CD4-positive, CD25-positive, alpha-beta regulatory T cell (primary cell): ENCODE measurements at places on chromosomes 5 and 9. TPM values are rescaled to one million over a fixed set of nuclear protein-coding genes. Genes with fewer than 3 reads are reported as not detected.

DNA sequence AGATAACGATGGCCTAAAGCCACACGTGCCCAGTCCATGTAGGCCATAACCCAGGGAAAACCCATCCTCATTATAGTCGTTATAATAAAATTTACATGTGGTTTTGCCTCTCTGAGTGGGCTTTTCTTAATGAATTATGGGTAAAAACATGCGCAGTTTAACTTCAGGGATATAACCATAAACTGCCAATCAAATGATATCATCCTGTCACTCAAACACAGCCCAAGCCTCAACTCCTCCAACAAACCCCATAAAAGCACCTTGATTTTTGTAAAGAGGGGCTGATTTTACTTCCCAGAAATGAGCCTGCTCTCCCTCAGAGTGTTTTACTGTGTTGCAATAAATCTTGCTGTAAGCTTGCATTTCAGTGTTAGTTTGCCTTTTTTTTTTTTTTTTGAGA lies 15.8 kb upstream of the SETX start:
- DNase-seq: no peak

GRCh38 chr5:151087486-151087885 lies 6.7 kb upstream of the TNIP1 start:
- no peak for DNase-seq

- DNase-seq: no peak
Observed at GRCh38 chr5:117973785-117974184, 1014.6 kb downstream of the DTWD2 start.

DNA sequence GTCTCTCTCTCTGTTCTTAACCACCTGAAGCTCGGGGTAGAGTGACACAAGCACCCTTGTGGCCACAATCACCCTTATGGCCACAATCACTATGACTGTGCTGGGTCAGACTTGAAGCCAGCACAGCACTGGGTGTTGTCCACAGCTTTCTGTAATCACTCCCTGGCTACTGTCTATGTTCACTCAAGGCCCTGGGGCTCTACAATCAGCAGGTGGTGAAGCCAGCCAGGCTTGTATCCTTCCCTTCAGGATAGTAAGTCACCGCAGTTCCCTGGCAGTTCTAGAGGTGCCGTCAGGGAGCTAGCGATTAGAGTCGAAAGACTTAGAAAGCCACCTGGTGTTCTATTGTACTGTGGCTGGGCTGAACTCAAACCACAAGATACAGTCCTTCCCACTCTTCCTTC lies 44.2 kb downstream of the GDA start:
- no peak for DNase-seq

- no peak for DNase-seq
Observed at GRCh38 chr9:15144622-15145061, 162.4 kb downstream of the TTC39B start.

- no peak for DNase-seq
Observed at GRCh38 chr9:135813671-135814290, 93.6 kb downstream of the CAMSAP1 start.

DNA sequence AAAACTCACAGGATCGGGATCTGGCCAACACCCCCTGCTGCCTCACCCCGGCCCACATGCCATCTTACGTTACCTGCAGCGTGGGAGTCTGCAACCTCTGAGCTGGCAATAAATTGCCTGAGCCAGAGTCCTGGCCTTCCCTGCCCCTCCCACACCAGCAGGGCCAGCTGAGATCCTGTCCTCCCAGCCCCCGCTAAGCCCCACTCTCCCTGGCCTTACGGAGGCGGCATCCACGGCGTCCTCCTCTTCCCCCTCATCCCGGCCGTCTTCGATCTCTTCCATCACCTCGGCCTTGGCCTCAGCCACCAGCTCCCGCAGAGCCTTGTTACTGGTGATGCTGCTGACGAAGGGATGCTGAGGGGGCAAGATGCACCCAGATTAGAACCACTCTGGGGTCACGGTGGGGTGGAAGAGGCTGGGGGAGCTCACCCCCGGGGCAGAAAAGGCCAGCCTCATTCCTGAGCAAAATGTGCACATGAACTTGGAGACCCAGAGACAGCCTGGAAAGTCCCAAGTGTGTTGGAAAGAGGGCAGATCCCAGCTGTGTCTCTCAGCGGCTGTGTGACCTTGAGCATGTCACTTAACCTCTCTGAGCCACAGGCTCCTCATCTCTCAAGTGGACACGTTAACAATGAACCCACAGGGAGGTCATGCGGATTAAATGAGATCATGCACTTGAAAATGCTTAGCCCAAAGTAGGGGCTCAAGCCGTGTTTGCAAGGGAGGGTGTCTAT lies 89.9 kb upstream of the FBXW11 start:
- DNase-seq: no peak

DNA sequence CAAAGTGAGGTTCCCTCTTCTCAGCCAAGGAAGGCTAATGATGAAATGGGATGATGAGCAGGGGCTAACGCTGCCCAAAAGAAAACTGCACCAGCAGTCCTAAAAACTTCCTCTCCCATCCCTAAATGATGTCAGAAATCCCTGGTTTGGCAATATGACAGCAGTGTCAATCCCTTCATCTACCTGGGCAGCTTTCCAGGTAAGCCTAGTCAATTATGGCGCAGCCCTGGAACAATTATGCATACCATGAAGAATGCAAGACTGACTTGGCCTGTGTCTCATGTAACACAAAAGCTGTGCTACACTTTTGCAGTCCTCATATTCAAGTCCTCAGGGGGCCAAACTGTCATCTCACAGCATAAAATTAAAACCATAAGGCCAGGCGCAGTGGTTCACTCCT lies 7.0 kb downstream of the DMGDH start:
- DNase-seq: no peak

DNA sequence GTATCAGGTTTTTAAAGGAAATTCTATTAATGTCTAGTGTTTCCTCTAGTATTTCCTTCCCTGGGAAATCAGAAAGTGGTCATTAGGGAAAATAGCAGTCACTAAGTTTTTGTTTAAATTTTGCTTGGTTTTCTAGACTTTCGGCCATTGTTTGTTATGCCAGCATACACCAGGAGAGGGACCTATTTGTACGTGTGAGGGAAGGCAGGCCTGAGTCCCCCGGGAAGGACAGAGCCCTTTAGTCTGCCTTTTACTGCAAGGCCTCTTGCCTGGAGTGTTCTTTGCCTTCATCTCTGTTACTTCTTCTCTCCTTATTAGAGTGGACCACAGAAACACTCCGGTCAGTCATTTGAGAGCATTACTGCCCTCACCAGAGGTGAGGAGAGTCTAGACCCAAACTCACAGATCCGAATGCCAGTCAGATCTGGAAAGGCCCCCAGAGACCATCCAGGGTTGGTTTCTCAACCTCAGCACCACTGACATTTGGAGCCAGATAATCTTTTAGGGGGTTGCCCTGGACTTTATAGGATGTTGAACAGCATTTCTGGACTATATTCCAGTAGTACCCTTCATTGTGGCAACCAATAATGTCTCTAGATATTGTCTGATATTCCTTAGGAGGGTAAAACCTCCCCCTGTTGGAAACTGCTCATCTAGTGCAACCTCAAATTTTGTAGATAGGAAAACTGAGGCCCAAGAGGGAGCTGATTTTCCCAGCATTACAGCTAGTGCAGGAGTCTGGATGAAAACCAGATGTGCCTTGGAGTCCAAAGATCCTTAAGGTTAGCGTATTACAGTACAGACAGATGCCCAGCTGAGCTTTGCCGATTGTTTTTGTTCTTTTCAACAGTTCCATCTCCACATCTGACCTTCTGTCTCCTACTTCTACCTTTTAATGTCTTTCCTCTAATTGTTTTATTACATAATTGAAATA lies 93.0 kb upstream of the NIPAL4 start:
- no peak for DNase-seq

DNA sequence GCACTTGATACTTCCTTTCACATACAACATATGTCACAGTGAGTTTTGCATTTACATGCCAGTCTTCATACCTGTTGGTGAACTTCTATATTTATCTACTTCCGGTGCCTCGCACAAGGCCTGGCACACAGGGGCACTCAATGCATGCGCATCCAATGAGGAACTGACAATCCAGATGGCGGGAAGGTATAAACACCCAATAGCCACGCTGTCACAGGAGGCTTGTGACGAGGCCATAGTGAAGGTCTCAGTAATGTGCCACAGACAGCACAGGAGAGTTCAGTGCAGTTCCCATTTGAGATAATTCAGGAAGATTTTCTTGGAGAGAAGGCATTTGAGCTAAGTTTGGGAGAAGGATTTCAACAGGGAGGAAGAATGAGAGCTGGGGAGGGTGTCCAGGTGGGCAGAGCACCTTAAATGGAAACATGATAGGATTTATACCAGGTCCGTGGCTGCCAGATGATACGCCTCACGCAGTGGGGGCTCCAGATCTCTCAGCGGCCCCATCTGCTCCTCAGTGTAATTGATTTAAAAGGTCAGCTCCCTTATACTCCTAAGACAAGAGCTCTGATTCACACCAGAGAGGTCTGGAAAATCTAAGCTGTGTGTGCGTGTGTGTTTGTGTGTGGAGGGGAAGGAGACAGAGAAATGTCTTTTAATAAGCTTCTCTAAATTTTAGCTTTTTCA lies 206.2 kb downstream of the DCP2 start:
- DNase-seq: no peak

GRCh38 chr9:33161589-33162132 lies 5.5 kb downstream of the B4GALT1 start:
- no peak for DNase-seq

DNA sequence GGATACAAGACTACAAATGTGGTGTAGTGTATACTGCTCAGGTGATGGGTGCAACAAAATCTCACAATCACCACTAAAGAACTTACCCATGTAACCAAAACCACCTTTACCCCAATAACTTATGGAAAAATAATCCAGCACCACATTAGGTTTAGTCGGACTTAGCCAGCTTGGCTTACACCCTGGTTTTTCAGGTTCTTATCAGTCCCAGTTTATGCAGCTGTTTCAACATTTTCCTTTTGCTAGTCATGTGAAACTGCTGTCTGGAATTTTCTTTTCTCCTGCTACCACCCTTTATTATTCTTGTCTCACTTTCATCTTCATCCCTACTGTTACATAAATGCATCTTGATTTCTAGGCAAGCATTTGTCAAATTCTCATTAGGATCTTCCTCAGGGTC lies 51.5 kb downstream of the STK32A start:
- no peak for DNase-seq

- no peak for DNase-seq
Observed at GRCh38 chr5:153672347-153673090, 182.0 kb downstream of the GRIA1 start.

GRCh38 chr5:65338606-65339151 lies 143.0 kb downstream of the ADAMTS6 start:
- DNase-seq: no peak

- no peak for DNase-seq
Observed at GRCh38 chr5:4928409-4928808, 211.7 kb upstream of the ADAMTS16 start.

GRCh38 chr5:58040846-58041245 lies 419.0 kb downstream of the PLK2 start:
- no peak for DNase-seq

DNA sequence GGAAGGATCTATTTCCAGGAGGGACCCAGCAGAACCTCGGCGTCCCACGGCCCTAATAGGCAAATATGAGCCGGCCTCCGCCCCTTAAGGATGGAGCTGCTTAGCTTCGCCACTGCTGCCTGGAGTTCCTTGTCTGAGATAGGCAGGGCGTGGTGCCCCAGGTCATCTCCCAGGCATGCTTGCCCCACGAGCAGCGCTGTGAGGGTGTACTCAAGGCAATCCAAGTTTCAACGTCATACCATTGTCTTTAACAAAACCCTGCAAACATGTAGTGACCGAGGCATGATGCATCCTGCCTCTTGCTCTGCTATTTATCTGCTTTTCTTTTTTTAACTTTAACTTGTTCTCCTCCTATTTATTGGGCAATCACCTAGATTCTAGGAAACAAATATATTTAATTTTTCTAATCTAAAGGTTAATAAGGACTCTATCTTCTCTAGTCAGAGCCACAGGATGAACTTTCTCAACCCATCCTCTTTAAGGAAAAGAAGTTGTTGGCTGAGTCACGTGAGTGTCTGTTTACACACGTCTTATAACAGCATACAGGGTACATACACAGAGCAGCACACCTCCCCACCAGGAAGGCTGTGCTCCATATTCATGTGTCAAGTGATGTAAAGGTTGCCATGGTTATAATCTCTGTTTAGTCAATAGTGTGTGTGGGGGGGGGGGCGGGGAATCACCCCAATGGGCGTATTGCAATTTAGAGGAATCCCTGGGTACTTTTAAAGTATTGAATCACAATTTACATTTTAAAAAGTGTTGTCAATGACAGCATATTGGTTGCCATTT lies 27.3 kb upstream of the ZSWIM6 start:
- DNase-seq: no peak

DNA sequence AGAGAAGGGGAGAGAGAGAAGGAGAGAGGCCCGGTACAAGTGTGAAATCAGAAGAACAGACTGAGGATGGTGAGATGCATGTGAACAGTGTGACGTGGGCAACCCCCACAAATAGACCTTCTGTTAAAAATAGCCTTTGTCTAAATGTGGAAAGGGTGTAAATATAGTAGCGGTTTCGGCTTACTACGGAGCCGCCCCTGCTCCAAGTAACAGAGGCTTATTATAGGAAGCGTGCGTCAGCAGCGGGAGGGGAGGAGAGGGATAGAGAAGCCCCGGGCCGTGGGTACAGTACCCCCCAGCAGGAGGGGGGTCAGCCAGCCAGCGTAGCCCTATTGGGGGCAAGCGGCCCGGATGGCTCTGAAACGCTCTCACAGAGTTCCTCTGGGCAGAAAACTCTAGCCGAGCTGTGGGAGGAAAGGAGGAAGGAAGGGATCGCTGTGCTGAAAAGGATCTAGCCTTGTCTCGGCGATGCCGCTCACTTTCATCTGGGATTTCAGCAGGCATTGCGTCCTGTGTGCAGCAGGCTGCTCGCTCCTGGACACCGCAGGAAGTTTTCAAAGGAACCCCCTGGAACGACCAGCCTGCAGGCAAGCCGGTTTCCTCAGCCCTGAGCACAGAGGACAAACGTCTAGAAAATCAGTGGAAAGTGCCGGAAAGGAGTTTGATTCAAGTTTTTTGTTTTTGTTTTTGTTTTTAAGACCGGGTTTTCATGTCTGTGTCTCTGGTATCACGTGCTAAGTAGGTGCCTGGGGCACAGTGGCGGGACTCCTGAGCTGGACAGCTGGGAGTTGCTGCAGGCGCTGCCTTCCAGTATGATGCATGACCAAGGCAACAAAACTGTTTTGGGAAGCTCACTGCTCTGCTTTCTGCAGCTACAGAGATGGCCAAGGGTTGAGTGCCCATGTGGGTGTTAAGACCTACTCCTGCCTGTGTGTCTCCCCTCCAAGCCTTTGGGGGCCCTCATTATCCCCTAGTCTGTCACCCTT lies 146.6 kb downstream of the SEC61B start:
- DNase-seq: no peak

Gene FPGS
- total RNA-seq: 64.7 TPM

Gene PITX1
- not detected for total RNA-seq

Gene PCDHB6
- not detected for total RNA-seq

Gene ZCCHC10
- total RNA-seq: 20.0 TPM

Gene PCDHB3
- total RNA-seq: not detected

Gene ANKRD31
- 0.52 TPM for total RNA-seq

Gene FAM120A
- 95.7 TPM for total RNA-seq
